ENCODE measurements at places on chromosomes 7 and 10. TPM values are rescaled to one million over a fixed set of nuclear protein-coding genes. Genes with fewer than 3 reads are reported as not detected.

The TAS2R5 gene
- 0.40 TPM for polyA plus RNA-seq

The FAM180A gene
- not detected for polyA plus RNA-seq

The FAM241B gene
- polyA plus RNA-seq: 2.7 TPM

The GNAI1 gene
- 6.7 TPM for polyA plus RNA-seq

DNA sequence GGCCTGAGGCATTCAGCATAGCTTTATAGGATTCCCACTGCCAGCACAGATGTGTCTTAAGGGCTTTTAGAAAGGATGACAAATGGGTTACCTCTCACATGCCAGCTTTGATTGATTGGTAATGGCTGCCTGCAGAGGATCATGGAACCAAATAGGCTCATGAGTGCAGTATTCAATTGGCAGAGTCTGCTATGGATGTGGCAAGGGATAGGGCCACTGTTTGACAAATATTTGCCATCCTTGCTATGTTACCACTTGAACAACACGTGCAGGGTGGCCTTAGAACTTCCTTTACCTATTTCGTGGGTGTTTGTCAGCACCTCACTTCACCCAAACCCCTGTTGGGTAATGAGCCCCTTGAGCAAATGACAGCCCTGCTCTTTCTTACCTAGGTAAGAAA lies 139.2 kb downstream of the C10orf105 start:
- no peaks in the 10 kb centered on the region for H3K4me1 ChIP-seq
- DNase-seq: no peak
- H3K27ac ChIP-seq: no peak overlapping the region
- no peaks in the 10 kb centered on the region for H3K36me3 ChIP-seq
- H3K4me3 ChIP-seq: no peak overlapping the region
- H3K27me3 ChIP-seq: no peaks in the 10 kb centered on the region

GRCh38 chr10:13016426-13016825 lies 14.9 kb upstream of the CCDC3 start:
- H3K4me3 ChIP-seq: no peak overlapping the region
- H3K36me3 ChIP-seq: no peaks in the 10 kb centered on the region
- H3K27ac ChIP-seq: no peak overlapping the region
- H3K4me1 ChIP-seq: no peaks in the 10 kb centered on the region

GRCh38 chr7:78020136-78020873 lies 221.7 kb downstream of the PHTF2 start:
- H3K27ac ChIP-seq: peak overlapping the region; percentile 78
- no peaks in the 10 kb centered on the region for H3K27me3 ChIP-seq
- no peaks in the 10 kb centered on the region for H3K36me3 ChIP-seq
- H3K4me3 ChIP-seq: peak overlapping the region; percentile 92
- peaks cover 20% of the 10 kb centered on the region for H3K4me1 ChIP-seq
